Activated T-cell treated with anti-CD3 and anti-CD28 coated beads for 4 hours (primary cell): ENCODE measurements at places on chromosomes 3 and 15.

GRCh38 chr3:129021140-129021551, 20.0 kb downstream of the EFCC1 start:
- DNase-seq: no peak

DNA sequence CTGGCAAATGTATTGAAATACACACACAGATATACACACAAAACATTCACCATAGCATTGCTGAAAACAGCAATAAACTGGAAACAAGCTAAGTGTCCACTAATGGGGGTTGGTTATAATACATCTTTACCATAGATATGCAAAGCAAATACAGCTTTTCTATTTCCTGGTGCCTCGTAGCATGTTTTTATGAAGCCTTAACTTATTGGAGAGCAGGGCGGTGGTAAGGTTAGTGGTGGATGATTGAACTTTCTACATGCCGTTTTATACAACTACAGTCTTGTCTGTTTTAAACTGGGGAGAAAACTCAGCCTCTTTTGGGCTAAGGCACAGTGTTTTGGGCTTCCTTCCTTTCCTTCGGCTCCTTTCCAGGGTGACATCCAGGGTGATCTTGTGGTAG, 104.5 kb downstream of the NR2F2 start:
- DNase-seq: no peak

GRCh38 chr15:90004671-90005070, 3.5 kb downstream of the ZNF710 start:
- no peak for DNase-seq

GRCh38 chr3:30085486-30085885, 520.9 kb upstream of the TGFBR2 start:
- no peak for DNase-seq

GRCh38 chr3:53101956-53102355, 28.3 kb downstream of the RFT1 start:
- DNase-seq: no peak

DNA sequence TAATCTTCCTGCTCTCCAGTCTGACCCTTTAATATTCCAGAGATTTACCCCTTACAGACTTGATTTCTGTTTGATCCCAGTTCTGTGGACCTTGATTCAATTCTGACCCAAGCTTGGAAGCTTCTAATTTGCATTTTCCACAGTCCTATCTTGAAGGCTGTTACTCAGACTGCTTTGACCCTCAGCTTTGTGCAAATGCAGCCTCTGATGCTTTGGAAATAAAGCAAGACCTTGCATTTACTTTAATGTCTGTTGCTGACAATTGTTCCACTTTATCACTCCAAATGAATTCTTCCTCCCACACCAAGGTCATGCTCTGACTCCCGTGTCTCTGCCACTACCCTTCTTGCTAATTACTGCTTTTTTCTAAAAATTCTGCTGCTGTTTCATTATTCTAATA, 886.0 kb downstream of the TUSC7 start:
- no peak for DNase-seq

GRCh38 chr15:92159906-92160841, 233.5 kb upstream of the ST8SIA2 start:
- DNase-seq: no peak

- no peak for DNase-seq
These were observed 549.0 kb downstream of the EPHA3 start for GRCh38 chr3:89656388-89656787.

- no peak for DNase-seq
These were observed 74.7 kb upstream of the CNTN4 start for GRCh38 chr3:2023959-2024358.

DNA sequence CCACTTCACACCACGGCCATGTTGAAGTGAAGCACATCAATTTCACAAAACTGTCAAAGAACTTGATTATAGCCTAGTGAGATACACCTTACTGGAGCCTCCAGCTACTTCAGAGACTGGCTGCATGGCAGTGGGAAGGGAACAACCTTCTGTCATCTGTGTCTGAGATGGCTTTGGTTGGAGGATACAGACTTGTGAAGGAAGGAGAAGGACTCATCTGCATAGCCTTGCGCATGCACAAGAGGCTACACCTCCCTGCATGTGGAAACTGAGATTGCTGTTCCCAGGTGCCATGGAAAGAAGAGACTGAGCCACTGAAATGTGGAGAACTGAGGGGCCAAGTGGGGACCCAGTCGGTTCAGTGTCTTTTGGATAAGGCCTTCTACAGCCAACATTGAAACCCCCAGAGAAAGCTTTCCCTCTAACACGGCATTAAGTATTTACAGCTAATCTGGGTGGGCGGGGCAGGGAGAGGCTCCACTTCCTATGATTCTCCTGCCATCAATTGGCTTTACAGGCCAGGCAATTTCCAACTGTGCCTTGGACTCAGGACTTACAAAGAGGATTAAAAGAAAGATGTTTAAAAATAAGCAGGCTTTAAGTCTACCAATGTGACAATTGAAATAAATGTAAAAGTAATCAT, 58.8 kb downstream of the IL16 start:
- DNase-seq: no peak

DNA sequence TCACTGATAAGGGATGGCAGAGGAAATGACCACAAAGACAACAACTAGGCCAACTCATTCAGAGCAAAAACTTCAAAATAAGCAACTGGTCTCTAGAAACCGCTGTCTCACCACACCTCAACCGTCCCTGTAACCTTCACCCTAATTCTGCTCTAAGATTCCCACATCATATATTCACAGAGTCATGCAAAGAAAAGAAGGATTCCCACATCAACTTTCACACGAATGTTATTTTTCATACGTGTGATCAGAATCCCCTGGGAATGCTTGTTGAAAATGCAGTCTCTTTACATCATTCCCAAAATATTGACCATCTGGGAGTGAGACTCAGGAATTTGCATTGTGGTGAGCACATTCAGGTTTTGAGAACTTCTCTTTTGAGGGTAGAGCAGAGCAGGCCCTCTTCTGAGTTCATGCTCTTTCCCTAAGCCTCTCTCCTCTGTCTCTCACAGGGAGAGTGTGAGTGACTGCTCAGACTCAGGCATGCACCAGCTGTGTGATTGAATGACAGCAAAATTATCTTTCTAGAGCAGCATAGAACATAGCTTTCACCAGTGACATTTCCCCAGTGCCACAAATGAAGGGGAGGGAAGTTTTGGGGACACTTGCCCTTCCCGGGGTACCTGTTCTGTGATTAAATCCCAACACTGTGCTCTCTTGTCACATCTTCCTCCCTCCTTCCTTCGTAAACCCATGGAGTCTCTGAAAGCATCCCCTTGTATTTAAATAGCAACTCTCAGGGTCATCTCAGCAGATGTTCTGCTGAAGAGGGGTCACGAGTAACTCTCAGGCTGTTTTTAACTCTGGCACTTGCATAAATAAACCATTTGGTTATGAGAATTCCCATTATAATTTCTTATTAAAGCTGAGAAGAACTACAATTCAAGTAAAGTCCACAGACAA, 170.9 kb downstream of the PLCL2 start:
- no peak for DNase-seq

- no peak for DNase-seq
These were observed 151.4 kb downstream of the RAP2B start for GRCh38 chr3:153313302-153313965.

GRCh38 chr3:140626856-140627255, 51.0 kb upstream of the TRIM42 start:
- no peak for DNase-seq

- DNase-seq: no peak
These were observed 6.8 kb downstream of the FYCO1 start for GRCh38 chr3:45988804-45989203.

GRCh38 chr15:91939403-91939831, 85.9 kb downstream of the SLCO3A1 start:
- DNase-seq: no peak

DNA sequence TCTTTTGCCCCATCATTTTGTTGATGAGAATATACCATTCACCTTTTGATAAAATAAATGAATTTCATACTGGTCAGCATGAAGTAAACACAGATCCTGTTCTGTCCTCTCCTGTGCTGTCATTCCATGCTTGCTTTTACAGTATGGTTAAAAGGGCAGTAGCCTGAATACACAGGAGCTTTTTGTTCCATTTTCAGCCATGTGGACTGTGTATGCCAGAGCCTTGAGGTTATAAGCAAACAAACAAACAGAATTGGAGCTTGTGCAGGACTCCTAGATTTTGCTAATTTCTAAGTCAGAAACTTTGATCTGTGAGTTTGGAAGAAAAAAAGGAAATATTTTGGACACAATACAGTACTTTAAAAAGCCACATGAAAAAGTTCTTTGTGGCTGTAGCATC, 91.9 kb downstream of the LRRC28 start:
- DNase-seq: no peak

- no peak for DNase-seq
These were observed 149.4 kb downstream of the WNT5A start for GRCh38 chr3:55337641-55338180.

GRCh38 chr3:188154809-188155574, 1.0 kb downstream of the LPP start:
- no peak for DNase-seq

DNA sequence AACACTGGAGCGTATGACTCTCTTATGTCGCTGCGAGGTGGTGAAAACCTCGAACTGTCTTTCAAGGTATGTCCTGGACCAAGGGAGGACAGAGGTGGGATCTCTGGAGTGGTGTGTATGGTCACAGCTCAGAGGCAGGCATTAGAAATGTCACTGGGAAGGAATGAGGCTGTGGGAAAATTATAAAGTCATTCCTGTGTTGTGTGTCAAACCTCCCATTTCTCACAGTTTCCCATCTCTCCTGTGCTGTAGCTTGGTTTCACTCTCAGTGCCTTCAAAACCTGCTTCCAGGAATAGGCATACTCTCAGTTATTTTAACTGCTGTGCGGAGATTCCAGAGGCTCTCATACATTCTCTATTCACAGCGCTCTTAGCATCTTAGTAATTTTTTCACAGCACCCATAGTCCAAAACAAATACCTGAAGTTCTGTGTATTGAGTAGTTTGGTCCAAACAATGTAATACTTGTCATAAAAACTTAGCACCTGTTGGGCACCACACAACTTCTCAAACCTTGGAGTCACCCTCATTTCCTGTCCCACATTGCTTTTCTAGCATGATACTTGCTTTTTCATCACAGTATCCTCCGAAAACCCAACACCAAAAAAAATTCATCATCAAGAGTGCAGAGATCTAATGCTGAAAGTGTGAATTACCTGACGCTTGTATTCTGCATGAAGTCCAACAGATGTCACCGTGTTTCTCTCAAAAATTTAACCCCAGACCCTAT, 36.9 kb downstream of the GALNT15 start:
- no peak for DNase-seq

DNA sequence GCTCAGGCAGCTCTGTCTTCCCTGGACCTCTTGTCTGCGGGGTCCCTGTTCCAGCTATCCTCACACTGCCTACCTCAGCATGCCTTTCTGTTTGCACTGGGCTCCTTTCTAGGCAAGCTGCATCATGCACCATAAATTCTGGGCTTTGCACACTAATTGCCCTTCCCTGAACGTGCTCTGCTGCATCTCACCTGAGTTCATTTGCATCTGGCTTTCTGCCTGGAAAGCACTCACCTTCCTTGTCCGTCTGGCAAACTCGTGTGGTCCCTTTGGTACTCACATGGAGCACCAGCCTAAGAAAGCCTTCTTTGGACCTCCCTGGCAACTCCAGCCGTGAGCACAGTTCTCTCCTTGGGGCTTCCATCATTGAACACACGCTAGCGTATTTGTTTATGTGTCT, 365.6 kb downstream of the SV2B start:
- DNase-seq: no peak

DNA sequence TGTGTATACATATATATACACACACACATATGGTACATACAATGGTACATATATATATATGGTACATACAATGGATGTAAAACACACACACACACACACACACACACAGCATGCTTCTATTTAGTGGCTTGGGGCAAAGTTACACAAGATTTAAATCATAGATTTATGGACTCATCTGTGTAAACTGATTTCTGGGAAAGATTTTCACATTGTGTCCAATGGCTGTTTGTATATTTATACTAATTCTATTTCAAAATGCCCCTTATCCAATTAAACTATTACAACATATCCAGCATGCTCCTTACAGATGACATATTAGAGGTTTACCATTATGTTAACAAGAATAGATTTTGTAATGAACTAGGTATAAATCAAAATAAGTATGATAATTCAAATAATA, 94.9 kb downstream of the ANO10 start:
- no peak for DNase-seq

DNA sequence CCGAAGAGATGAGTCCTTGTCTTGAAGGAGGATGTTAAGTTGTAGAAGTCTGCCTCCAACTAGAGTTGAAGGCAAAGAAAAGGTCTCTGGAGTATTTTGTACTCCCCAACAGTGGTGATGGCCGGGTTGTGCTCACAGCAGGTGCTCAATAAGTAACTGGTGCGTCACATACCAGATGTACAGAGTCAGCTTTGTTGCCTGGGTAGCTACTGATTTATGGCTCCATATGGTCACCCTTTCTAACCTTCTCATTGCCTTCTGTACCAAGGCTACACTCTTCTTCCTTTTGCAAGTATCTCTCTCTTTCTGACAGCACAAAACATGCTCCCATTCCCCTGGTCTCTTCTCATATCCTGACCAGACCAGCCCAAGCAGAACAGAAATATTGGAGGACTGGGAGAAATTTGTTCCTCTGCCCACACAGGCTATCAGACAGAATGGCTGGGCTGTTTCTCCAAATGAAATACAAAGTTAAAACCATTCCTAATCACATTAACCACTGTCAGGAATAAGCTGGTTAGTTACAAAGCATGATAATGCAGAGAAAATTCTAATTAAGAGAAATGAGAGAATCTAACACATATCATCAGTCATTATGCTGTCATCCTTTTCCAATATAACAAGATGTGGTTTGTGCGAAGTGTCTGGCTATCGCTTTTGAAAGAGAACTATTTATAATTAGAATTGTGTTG, 150.1 kb upstream of the LRRN1 start:
- no peak for DNase-seq

DNA sequence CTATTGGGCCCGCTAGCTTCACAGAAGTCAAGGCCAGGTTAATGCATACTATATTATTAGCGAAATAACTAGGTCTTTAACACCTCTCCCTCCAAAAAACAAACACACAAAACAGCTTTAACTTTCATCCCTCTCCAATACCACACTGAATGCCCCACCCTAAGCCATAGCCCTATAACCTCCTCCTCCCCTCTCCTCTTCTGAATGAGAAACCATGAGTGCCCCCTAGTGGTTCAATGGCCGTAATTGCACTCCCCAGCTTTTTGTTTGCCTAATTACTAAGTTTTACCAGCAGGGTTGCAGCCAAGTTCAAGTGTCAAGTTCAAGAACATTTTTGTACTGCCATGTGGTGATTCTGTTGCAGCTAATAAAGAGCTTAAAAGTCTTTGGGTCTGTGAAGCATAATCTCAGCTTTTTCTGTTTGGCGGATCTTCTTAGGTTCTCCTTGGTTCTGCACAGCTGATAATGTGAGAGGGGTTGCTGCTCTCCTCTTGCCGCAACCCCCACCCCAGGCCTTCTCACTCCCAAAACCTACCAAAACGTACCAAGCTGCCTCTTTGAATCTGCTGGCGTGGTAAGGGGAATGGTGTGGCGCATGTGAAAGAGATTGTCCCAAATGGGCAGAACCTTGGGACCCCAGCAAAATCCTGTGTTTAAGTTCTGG, 57.9 kb downstream of the RPL22L1 start:
- DNase-seq: peak; percentile 51

- no peak for DNase-seq
These were observed 1.9 kb downstream of the DAG1 start for GRCh38 chr3:49471856-49472495.
